Stimulated activated CD8-positive, alpha-beta memory T cell treated with anti-CD3 and anti-CD28 coated beads, Interleukin-4, amount 100 ng/mL, for 48 hours (primary cell): ENCODE measurements at places on chromosomes 7 and 10.
A peak's percentile ranks its signal among the peaks of the same experiment; 100 is the strongest.

GRCh38 chr10:1148855-1149605 is 92.8 kb downstream of the WDR37 start:
- DNase-seq, result no peak

- no peak for DNase-seq
Measured at GRCh38 chr7:71518880-71519279, 386.9 kb downstream of the GALNT17 start.

GRCh38 chr7:145534301-145534700 is 582.3 kb upstream of the CNTNAP2 start:
- DNase-seq, result no peak

- no peak for DNase-seq
Measured at GRCh38 chr10:22111260-22111659, 106.6 kb downstream of the EBLN1 start.

DNA sequence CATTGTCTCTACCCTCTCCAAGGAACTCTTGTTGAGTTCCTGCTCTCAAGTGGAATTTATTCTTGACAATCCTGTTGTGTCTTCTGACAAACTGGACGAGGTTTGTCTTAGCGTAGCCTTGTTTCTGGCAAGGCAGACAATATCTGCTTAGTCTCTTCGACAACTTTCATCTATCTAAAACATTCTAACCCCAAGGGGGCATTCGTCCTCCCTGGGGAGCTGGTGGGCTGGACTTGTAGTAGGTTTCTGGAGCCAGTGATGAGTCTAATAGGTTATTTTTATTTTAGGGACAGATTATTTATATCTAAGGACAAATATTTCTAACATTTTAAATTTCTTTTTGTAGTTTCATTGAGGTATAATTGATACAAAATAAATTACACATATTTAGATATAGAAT is 7.3 kb upstream of the C10orf120 start:
- no peak for DNase-seq

- peak; percentile 45 for DNase-seq
Measured at GRCh38 chr10:69088471-69088769, 517 bp downstream of the SRGN start.

- DNase-seq, result no peak
Measured at GRCh38 chr10:52452600-52453493, 138.8 kb downstream of the DKK1 start.

DNA sequence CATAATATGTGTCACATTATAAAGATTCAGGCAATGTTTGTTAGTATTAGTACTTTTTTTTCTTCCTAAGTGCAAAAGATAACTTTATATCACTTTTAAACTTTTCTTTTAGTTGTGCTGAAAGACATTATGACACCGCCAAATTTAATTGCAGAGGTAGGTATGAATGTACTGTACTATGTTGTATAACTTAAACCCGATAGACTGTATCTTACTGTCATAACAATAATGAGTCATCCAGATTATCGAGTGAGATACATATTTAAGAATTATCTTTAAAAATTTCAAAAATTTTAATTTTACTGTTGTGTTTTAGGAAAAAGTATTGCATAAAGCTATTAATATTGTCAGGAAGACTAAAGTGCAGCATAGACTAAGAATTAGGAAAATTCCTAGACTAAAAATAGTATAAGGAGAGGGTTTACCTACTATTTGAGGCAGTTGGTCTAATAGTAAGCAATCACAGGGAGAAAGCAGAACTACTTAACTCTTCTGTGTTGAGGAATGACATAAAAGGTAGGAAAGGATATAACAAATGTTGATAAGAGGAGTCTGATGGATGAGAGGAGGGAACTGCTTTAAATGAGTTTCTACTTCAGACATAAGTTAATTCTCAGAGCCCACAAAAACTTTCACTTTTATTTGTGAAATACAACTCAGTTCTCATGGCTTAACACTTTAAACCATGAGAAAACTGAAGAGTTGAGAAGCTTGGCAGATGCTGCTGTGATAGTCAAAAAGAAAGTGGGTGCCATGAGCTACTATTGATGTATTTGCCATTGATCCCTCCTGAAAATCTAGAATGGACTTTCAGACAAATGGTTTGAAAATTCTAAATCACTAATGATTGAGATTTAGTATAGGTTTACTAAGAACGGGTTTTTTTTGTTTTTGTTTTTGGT is 67.8 kb downstream of the PTEN start:
- no peak for DNase-seq

DNA sequence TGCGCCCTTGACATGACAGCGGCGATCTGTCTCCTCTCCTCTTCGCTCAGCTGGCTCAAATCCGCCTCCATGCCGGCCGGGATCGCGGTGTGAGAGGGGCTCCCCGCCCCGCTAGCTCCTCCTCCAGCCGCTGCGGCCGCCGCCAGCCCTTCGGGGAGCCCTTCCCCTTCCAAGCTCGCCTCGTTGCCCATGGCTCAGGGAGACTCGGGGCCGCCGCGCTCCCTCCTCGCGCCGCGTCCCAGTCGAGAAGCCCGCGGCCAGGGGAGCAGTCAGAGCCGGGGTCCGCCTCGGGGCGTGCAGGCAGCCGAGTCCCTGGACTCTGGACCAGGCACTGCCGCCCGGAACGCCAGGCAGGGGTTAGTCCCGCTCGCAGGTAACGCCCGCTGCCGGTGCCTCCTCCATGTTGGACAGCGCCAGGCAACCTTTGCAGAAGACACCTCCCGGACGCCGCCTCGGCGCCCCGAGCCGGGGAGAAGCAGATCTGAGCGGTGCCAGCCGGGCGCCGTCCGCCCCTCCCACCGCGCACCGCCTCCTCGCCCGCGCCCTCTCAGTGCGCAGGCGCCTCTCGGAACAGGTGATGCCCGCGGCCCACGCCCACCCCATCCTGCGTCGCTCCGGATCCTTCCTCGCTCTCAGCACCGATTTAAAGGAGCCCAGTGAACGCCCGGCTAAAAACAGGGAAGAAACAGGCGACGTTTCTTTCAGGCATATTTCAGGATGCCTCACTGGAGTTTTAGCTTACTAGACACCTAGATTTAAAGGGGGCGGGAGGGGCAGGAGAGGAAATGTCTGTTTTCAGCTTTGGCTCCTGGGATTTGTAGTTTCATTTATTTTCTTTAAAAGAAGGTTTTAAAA is at the start of gene PCLO:
Gene PCLO, minus strand, starts transcription at position 483 of the 855 bp plus-strand sequence. Its CDS starts 292 bp downstream, at position 191.
- peak; percentile 68 for DNase-seq

DNA sequence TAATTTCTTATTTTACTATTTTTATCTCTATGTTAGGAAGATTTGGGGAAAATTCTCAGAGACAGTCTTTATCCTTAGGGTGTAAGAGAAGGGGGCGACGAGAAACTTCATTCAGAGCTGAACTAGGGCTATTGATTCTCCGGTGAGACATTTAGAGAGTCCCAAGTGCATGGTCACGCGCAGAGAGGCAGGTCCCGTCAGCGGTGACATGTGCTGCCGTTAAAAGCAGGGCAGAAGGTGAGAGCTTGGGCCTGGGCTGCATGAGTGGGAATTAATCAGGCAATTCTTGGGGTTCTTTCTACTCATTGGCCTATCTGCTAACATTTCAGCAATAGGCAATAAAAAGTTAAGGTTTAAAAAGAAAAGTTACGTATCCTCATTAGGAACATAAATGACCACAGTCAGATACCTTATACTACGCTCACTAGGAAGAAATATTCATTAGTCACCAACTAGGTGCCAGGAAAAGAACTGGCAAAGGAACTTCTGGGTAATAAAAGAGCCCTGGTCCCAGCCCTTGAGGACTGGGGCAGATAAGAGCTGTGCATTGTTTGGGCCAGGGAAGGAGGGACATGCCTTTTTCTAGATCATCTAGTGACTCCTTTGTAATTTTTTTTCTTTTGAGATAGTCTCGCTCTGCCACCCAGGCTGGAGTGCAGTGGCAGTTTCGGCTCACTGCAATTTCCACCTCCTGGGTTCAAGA is 21.2 kb downstream of the PRKCQ start:
- DNase-seq, result no peak

- no peak for DNase-seq
Measured at GRCh38 chr7:92057375-92057774, 76.9 kb downstream of the CYP51A1 start.

DNA sequence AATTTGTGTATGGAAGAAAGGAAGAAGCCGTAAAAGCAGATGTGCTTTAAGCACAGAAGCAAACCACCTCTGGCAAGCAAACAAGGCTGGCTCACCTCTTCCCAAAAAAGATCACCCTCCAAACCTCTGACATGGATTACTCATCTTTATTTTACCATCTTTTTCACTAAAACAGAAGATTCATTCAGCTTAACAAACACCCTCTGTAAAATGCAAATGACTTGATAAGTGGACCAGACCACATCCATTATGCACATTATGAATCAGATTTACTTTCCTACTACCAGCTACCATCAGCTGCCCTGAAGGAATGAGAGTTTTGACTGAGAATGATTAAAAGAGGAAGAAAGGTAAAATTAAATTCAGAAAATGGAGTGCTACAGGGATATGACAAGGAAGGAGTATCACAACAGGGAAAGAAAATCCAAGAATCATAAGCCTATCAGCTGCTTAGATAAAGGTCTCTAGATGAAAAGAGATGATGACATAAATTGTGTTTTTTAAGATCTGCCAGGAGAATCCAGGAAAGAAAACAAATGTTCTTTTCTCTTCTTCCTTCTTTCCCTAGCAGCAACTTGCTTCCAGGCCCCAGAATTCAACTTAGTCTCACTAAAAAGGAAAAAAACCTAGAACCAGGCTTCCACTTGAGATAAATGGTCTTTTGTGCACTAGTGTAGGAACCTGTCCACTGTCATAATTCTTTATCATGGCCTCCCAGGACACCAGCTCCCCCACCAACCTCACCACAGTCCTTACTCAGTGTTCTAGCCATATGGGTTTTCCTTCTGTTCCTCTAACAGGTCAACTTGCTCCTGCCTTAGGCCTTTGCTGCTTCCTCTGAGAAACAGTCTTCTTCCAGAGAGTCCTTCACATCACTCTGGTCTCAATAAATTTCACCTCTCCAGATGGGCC is 47.4 kb downstream of the JAZF1 start:
- DNase-seq, result no peak

DNA sequence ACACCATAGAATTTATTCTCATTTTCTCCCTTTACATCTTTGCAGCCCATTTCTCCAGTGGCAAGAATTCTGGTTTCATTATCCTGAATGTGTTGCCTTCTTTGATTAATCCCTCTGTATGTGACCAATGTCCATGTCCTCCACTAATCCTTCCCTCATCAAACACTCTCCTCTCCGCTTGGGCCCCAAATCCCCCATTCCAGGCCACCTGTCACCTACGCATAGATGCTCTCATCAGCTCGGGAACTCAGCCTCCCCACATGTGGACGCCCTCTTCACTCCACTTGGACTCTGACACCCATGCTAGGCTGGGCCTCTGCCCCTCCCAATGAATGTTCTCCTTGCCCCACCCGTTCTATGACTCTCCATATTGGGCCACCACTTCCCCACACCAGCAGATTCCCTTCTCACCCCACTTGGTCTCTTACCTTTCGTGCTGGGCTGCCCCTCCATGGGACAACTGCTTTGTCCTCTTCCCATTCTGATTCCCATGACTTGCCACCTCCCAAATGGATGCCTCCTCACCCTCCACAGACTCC is 18.7 kb upstream of the RBM20 start:
- no peak for DNase-seq

DNA sequence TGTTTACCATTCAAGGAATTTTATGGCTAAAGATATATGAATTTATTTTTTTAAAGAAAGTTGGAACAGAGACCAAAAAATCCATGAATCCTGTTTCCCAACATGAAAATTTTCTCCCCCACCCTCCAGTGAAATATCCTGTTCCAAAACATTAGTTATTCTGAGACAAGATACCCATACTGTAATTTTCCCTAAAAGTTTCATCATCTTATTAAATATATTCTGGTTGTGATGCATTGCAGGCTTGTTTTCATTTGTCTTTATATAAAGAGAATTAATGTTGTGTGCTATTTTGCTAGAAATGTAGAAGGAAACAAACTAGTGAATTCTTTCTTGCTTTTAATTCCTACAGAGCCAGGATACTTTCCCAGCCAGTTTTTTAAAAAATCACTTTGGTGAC is 106.6 kb downstream of the EXOC4 start:
- DNase-seq, result no peak

DNA sequence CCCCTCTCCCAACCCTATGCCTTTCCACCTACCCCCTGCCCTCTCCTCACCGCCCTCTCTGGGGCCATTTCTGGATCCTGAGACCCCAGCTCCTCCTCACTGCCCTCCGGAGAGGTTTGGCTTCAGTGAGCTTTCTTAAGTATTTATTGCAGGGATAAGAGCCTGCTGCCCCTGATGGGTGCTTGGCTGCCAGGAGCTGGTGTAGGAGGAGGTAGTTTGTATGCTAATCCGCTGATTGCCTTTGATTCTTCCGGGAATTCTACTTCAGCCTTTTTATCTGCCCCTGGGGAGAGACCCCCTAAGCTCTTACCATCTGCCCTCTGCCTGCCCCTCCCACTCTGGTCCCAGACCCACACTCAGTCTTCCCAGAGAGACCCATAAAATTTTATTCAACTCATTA is 263.5 kb upstream of the PODXL start:
- DNase-seq, result no peak

GRCh38 chr10:89001024-89001728 is 10.6 kb downstream of the FAS start:
- DNase-seq, result no peak

DNA sequence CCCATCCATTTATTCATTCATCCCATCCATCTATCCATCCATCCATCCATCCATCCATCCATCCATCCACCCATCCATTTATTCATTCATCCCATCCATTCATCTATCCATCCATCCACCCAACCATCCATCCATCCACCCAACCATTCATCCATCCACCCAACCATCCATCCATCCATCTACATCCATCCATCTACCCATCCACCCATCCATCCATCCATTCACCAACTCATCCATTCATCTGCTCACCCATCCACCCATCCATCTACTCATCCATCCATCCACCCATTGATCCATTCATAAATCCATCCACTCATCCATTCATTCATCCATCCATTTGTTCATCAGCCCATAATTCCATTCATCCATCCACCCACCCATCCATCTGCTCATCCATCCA is 56.4 kb downstream of the PFKFB3 start:
- no peak for DNase-seq

- no peak for DNase-seq
Measured at GRCh38 chr7:142307246-142307900, 49.5 kb upstream of the PRSS58 start.

DNA sequence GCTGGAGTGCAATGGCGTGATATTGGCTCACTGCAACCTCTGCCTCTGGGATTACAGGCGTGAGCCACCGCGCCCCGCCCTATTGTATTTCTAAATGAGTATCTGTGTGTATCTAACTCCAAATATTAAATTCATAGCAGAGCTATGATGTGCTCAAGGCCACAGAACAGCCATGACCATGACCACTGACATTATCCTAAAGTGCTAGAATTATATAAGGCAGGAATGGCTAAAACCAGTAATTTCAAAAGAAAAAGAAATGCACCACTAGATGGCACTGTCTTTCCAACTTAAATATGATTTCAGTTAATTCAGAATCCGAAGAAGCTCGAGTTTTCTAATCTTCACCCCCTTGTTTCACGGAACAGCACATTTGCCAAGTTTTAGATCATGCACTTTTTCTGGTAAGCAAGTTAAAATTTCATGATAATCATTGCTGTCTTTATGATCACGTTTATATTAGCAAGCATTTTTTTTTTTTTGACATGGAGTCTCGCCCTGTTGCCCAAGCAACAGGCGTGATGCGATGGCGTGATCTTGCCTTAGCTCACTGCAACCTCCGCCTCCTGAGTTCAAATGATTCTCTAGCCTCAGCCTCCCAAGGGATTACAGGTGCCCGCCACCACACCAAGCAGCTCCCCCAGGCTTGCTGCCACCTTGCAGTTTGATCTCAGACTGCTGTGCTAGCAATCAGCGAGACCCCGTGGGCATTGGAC is 65.3 kb downstream of the OR13A1 start:
- DNase-seq, result no peak

GRCh38 chr7:6615723-6616555 is 529 bp downstream of the ZNF853 start:
- DNase-seq, result no peak

- no peak for DNase-seq
Measured at GRCh38 chr10:92811986-92812385, 36.3 kb upstream of the EXOC6 start.
